Breast epithelium (tissue), 4 donors: ENCODE measurements at places on chromosomes 1 and 21. TPM values are rescaled to one million over a fixed set of nuclear protein-coding genes. Genes with fewer than 3 reads are reported as not detected.

DNA sequence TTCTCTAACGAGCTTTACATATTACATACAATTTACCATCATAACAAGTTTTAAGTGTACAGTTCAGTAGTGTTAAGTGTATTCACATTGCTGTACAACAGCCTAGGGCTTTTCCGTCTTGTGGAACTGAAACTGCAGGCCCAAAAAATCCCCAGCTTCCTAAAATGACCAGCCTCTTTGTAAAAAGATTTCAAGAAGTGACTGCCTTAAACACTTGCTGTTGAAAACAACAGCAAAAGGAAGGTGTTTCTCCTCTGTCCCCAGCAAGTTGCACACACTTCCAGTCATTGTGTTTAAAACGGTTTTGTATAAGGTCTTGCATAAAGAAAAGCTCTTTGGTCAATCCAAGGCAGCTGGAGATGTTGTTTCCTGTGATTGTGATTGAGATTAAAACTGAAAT is 16.0 kb upstream of the GBP1 start:
- DNase-seq: no peak

DNA sequence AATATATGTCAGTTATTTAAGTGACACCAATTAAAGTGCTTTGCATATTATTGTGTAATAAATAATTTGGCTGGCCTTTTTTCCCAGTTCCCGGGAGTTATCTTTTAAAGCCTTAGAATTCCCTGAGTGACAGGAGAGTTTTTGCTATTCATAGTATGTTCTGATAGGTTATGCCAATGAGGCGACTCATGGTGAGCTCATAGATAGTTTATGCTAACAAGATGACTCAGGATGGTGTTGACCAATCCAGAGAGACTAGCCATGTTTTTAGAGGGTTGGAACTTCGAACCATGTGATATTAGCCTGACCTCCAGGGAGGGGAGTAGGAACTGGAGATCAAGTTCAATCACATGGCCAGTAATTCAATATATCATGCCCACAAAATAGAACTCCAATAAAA is 310.8 kb downstream of the USP25 start:
- DNase-seq: no peak

GRCh38 chr1:63875636-63876035 is 101.8 kb downstream of the ROR1 start:
- DNase-seq: no peak

Gene EPB41
- 51.8 TPM for total RNA-seq

Gene CR1L
- total RNA-seq: not detected

Gene RIPPLY3
- 0.44 TPM for total RNA-seq

Gene ADORA3
- 9.5 TPM for total RNA-seq

Gene GALNT2
- 42.6 TPM for total RNA-seq
